ENCODE measurements at places on chromosomes 6 and 20.
A peak's percentile ranks its signal among the peaks of the same experiment; 100 is the strongest.

DNA sequence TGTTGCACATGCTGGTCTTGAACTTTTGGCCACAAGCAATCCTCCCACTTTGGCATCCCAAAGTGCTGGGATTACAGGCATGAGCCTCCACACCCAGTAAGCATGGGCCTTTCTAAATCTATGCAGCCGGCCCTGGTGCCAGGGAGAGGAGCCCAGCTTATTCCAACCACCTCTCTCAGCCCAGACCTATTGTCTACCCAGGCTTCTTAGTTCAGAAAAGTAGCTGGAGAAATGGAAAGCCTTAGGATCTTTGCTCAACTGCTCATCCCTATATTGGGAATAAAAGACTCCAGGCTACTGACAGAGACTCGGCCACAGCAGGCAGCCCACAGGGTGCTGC, 7.8 kb upstream of the PCIF1 start:
- DNase-seq: no peak

DNA sequence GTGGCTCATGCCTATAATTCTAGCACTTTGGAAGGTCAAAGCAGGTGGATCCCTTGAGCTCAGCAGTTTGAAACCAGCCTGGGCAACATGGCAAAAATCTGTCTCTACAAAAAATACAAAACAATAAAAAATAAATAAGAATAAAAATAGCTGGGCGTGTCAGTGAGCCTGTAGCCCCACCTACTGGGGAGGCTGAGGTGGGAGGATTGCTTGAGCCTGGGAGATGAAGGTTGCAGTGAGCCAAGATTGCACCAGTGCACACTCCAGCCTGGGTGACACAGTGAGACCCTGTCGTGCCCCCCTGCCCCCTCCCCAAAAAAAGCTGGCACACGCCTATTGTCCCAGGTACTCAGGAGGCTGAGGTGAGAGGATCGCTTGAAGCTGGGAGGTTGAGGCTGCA, 35.1 kb upstream of the SRPK1 start:
- no peak for DNase-seq

- DNase-seq: peak; percentile 82
Observed at GRCh38 chr6:40312213-40313015, 274.8 kb downstream of the LRFN2 start.

DNA sequence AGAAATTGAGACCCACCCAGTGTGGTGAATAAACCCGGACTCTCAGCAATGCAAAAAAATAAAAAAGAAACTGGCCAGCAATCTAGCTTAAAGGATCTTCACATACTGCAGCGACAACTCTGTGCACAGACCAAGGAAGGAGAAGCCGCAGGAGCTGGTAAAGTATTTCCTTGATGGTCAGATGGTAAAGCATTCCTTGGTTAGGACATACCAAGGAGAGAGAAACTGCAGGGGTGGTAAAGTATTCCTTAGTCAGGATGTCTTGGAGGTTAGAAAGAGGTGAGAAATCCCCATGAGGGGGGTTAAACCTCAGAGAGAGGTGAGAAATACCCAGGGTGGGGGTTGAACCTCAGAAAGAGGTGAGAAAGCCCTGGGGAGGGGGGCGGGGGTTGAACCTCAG, 86.8 kb downstream of the PLG start:
- DNase-seq: no peak

DNA sequence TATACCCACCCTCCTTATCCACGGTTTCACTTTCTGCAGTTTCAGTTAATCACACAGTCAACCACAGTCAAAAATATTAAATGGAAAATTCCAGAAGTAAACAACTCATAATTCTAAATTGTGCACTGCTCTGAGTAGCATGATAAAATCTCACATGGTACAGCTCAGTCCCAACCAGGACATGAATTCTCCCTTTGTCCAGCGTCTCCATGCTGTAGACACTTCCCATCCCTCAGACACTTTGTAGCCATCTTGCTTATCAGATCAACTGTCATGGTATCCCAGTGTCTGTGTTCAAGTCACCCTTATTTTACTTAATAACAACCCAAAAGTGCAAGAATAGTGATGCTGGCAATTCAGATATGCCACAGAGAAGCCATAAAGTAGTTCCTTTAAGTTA, 94.7 kb downstream of the PDE10A start:
- no peak for DNase-seq

DNA sequence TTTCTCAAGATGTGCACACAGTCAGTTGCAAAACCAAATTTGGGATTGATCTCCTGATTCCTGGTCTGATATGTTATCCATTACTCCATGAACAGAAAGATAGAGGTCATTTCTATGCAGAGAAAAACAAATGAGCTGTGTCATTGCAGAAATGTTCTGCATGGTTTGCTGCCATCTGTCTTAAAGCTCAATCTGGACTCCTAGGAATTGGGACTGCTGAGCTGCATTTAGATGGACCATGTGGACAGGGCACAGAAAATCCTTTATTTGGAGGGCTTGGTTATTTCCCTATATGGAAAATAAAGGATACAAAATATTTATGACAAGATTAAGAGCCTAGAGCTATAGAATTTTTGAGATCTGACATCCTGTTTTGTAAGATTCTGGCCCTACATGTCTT, 91.3 kb downstream of the ADGRB3 start:
- peak; percentile 97 for DNase-seq

DNA sequence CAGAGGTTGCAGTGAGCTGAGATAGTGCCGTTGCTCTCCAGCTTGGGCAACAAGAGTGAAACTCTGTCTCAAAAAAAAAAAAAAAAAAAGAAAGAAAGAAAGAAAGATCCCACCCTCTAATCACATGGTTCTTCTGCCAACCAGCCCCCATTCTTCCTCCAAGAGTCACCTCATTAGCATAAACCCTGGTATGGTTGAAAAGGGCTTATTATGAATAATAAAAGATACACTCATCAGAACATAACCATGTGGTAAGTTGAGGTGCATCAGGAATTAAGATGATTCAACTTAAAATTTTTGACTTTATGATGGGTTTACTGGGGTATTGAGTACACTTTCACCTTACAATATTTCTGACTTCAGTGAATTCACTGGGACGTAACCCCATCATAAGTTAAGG, 793 bp upstream of the TRIM40 start:
- no peak for DNase-seq

GRCh38 chr6:46453216-46453615, 38.0 kb downstream of the RCAN2 start:
- peak; percentile 85 for DNase-seq

DNA sequence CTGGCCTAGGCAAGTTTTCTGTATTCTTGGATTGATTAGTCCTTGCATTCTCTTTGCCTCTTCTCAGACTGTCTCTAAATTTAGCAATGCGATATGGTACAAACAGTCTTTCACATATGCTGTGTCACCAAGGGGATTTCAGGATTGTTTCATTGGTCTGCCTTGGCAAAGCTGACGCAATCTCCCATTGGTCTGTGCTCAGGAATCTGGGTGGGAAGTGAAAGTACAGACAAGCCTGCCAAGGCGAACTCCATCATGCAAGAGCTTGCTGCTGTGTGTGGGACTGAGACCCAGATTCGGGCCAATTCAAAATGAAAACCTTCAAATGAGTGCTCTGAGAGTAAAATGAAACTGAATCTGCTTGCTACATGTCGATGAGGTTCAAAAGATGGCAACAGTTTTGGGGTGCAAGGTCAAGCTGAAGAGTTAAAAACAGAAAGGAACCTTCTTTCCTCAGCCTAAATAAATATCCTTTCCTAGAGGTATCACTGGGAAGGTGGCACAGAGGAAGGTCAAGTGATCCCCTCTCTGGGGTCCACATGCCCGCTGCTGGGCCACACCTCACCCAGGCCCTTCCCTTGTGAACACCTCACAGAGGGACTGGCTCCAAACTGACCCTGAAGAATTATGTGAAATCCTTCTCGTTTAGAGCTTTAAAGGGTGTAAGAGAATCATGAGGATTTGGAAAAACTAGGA, 198.8 kb upstream of the PREP start:
- peak; percentile 91 for DNase-seq

- peak; percentile 48 for DNase-seq
Observed at GRCh38 chr6:169950558-169950957, 199.1 kb downstream of the ERMARD start.

- DNase-seq: no peak
Observed at GRCh38 chr6:116328528-116328903, 42.2 kb upstream of the DSE start.

DNA sequence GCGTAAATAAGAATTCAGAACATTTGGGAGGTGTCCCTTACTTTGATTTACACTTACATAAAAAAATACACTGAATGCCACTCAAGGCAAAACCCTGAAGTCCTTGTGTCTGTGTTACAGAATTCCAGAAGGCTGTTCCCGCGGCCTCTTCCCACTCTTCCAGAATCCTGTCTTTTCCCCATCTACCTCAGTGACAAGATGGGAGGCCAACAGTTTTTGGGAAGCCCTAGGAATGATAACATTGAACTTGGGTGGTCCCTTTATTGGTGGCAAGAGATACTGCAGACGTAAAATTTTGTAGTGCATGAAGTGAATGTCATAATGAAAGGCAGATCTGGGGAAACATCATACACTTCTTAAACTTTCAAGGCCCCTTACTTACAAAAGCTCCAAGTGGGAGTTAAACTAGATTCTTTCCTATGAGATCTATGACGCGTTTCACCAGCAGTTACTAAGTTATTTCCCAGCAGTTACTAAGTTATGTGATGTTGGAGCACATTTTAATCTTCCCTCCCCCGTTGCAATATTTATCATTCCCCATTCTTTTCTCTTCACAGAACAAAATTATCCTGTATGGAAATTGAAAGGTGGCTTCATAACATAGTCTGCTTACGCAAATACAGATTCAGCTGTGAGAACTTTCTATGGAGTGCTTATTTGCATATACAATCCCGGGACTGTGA, 79.5 kb downstream of the BCAS1 start:
- DNase-seq: no peak

DNA sequence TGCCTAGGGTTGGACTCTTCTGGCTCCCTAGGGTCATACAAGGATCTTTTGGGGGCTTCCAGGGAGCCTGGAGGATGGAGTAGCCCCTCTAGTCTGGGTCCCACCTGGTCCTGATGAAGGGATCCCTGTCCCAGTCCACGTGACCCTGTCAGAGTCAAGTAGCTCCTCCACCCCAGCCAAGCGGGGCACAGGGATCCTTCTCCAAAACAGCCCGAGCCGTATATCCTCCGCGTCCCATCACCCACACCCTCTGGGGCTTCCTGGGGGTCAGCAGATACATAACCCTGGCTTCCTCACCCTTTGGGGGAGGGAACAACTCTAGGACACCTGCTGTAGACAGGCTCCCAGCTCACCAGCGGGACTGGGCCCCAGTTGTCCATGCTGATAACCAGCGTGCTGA, 28.0 kb downstream of the BPIFB1 start:
- DNase-seq: no peak

GRCh38 chr6:50822078-50822476, 3.4 kb downstream of the TFAP2B start:
- DNase-seq: no peak

DNA sequence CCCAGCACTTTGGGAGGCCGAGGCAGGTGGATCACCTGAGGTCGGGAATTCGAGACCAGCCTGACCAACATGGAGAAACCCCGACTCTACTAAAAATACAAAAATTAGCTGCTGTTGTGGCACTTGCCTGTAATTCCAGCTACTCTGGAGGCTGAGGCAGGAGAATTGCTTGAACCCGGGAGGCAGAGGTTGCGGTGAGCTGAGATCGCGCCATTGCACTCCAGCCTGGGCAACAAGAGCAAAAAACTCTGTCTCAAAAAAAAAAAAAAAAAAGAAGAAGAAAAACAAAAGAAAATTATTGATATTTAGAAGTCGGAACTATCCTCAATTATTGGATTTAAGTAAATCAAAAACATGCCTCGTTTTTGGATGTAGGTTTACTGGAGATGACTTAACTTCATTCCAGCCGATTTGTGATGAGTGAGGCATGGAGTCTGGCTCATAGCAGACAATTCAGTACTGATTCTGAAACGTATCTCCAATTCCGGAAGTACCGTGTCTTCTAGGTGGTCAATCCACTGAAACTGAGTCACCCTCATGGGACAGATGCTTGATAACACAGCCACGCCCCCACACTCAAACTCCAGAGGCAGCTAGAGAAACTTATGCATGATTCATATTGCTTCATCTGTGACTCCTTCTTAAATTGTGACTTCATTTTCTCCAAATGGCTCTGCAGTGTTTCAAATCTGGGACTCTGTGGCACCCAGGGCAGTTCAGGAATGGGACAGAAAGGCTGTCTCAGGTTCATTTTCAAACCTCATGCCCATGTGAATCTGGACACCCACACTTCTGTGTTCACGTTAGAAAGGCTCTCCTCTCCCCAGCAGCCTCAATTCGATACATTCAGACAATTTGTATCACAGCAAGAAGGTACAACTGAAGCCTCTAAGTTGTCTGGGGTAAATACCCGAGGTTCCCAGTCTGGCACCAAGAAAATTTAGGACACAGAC, 110.4 kb upstream of the ARMC2 start:
- DNase-seq: no peak

DNA sequence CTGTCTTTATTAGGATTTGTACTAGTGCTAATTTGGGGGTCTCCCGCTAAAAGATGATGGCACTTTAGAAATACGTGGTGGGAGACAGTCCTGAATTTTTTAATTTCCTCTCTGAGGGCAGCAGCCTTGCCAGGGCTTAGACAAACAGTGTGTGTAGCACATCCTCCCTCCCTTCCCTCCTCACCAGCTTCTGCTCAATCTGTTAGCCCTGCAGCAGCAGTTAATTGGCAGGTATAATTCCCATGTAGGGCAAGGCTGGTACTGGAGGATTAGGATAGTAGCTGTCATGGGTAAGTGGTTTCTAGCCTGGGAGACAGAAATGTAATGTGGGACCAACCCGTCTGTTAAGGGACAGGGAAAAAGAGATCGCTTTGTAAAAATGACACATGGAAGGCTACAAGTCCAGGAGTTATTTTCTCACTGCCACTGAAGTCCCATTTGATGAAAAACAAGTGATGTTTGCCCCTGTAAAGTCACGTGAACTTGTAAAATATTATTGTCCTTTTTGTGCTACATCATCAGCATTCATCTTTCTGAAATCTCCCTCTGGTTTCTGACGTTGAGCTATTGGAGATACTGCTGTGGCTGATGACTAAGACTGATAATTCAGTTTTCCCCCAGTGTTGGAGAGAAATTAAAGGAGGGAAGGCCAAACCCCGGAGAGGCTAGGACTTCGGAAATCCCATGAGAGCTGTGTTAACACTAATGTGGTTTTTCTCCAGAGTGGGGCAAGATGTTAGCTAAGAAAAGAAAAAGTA, 40.6 kb downstream of the CTNNBL1 start:
- peak; percentile 56 for DNase-seq

DNA sequence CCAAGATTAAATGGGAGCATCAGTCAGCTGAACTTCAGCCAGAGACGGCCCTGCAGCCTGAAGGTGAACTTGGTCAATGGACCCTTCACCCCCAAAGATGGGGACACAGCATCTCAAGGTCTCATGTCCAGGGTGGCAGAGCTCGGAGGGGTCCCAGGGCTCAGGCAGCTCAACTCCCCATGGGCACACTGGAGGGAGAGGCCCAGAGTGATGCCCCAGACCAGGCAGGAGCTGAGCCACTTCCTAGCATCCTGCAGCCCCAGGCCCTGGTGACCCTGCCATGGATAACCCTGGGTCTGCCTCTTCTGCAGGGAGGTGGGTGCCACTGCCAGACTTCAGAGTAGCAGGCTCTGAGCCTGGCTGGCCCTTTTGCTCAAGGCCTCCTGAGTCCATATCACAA, 27.5 kb upstream of the EMILIN3 start:
- no peak for DNase-seq

- DNase-seq: no peak
Observed at GRCh38 chr6:28769626-28770402, 154.0 kb downstream of the TRIM27 start.

- no peak for DNase-seq
Observed at GRCh38 chr20:63265891-63266515, 6.6 kb upstream of the ARFGAP1 start.

GRCh38 chr6:40695750-40696415, 108.7 kb upstream of the LRFN2 start:
- DNase-seq: no peak

GRCh38 chr20:35952480-35953386, 1.6 kb downstream of the SCAND1 start:
- peak; percentile 24 for DNase-seq
